H9 (cell line): ENCODE measurements at places on chromosomes 2 and 18.
A peak's percentile ranks its signal among the peaks of the same experiment; 100 is the strongest.

- no peak for DNase-seq
Observed at GRCh38 chr2:108593547-108594098, 59.4 kb downstream of the LIMS1 start.

- peak; percentile 8 for DNase-seq
Observed at GRCh38 chr18:13243363-13243762, 24.8 kb downstream of the LDLRAD4 start.

DNA sequence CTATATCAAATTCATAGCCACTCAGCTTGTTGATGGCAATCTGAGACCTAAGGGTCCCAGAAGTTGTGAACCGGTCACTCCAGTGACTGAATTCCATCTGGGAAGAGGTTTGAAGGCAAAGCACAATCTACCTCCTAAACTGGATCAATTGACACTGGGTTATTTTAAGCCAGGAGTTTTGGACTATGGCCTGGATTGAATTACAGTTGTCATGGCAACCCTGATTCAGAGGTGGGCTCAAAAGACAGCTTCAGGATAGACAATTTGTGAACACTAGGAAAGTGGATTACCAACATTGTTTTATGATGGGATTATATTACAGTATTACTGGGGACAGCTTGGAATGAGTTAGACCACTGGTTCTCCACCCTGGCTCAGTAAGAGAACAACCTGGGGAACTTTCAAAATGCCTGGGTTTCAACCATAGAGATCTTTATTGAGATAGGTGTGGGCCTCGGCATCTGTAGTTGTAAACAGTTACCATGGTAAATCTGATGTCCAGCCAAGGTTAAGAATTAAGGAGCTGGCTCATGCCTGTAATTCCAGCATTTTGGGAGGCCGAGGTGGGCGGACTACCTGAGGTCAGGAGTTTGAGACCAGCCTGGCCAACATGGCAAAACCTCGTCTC lies 58.8 kb downstream of the MFSD6 start:
- no peak for DNase-seq

DNA sequence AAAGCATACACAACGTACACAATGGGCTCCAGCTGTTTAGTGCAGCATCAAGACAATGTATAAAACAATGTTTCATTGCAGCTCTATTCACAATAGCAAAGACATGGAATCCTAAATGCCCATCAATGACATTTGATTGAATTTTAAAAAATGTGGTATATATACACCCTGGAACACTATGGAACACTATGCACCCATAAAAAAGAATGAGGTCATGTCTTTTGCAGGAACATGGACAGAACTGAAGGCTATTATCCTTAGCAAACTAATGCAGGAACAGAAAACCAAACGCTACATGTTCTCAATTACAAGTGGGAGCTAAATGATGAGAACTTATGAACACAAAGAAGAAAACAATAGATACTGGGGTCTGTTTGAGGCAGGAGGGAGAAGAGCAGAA lies 315.5 kb downstream of the AGPS start:
- no peak for DNase-seq

DNA sequence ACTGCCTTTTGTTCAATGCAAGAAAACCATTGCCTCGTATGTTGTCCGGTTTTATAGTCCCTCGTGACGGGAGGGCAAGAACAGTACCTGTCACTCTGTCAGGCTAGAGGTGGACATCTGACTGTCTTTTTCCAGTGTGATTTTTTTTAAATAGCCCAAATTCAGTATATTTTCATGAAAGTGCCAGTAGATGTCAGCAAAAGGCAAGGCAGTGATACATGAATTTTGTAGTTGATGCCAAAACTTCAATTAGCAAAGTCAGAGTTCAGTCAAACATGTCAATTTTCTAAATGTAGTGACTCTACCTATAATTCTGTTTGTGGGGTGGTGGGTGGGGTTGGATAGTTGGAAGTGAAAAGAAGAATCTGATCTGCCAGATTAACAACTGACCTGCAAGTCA lies 296.0 kb upstream of the MC4R start:
- no peak for DNase-seq
